ENCODE measurements at places on chromosomes 12 and 14.
A peak's percentile ranks its signal among the peaks of the same experiment; 100 is the strongest.

DNA sequence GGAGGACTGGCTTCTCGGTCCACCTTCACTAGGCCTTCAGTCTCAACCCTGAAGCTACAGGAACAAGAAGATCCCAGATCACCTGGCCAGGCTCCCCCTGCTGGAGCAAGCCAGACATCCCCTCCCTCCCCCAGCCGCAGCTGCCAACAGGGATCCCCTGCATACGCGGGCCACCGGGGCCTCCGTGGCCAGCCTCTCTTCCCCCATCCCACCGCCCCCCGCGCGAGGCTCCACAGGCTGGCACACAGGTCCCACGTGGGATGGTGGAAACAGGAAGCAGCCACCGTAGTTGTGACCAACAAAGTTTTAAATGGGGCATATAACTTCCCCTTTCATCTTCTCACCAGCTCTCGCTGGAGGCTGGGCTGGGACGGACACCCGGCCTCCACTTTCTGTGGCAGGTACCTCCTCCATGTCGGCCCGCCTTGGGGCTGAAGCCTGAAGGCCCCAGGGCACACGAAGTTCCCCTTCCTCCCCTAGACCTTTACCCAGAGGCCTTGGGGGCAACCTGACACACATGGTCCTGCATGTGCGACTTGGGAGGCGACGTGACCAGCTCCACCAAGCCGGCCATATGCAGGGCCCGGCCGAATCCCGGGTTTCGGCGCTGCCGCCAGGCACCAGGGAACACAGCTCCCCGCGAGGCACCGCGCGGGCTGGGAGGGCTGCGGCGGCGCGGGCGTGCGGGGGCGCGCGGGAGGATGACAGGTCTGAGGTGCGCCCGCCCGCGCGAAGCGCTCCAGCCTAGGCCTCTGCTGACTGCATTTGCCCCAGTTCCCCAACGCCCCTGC lies 44.4 kb upstream of the PNMA1 start:
- peak; percentile 82 for DNase-seq

GRCh38 chr12:110157539-110157938 lies 33.4 kb downstream of the IFT81 start:
- DNase-seq: no peak

GRCh38 chr14:88790501-88791251 lies 2.1 kb downstream of the EML5 start:
- DNase-seq: no peak

GRCh38 chr14:90846511-90846910 lies 30.3 kb upstream of the TTC7B start:
- no peak for DNase-seq

GRCh38 chr12:104888481-104888880 lies 69.6 kb downstream of the SLC41A2 start:
- no peak for DNase-seq

- no peak for DNase-seq
These were observed 256.6 kb downstream of the PRKD1 start for GRCh38 chr14:29671034-29671433.

GRCh38 chr12:1830401-1830845 lies 10.1 kb downstream of the LRTM2 start:
- DNase-seq: no peak

DNA sequence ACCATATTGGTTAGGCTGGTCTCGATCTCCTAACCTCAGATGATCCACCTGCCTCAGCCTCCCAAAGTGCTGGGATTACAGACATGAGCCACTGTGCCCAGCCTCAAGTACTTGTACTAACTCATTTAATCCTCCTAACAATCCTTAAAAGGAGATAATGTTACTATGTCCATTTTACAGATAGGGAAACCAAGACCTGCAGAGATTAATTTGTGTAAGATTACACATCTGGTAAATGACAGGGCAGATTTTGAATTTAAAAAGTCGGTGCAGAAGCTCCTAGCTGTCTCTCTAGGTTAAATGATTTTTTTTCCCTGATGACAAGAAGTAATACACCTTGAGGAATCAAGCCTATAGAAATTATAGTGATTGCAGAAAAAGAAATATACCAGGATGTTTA lies 13.7 kb upstream of the HECTD1 start:
- DNase-seq: no peak

GRCh38 chr12:132955094-132956010 lies 754 bp downstream of the ZNF605 start:
- peak; percentile 48 for DNase-seq

Data from hematopoietic multipotent progenitor cell treated with erythropoietin and hydrocortisone succinate and interleukin-3 and kit ligand, for 8 days (in vitro differentiated cells).